ENCODE measurements at places on chromosomes 6 and 20.

DNA sequence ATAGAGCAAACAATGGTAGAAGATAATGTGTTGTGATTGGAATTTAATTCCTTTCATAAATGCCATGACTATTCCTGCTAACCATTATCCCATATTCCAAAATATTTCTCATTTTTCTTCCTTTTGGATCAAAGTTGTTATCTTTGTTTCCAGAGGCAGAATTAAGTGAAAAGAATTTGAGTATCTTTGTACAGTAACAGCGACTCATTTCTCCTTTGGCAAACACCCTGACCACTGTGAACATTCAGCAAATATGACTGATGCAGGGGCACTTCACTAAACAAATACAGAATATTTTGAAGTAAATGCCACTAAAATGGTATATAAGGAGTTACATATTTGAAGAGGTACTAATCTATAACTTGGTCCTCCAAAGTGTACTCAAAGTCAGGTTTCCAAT, 105.0 kb upstream of the LAMP5 start:
- DNase-seq: no peak

- DNase-seq: no peak
These were observed 14.9 kb downstream of the DYNLT1 start for GRCh38 chr6:158629367-158630221.

DNA sequence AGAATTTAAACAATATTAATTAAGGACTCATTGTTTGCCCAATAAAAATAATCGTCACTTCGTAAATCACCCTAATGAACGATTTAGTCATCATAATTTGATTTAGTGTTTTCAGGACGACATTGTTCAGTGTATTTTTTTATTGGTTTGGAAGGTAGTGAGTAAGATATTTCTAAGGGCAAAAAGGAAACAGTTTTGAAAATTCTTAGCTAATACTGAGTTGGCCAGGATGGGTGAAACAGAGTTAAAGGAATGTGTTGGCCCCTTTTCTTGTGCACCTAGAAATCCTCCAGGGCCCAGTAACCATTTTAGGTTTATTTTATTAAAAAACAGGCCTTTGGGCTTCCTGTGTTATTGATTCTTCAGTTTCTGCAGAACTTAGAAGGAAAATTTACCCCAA, 25.3 kb downstream of the ANKS1A start:
- no peak for DNase-seq

- DNase-seq: no peak
These were observed 41.7 kb downstream of the TSHZ2 start for GRCh38 chr20:53013847-53014246.

DNA sequence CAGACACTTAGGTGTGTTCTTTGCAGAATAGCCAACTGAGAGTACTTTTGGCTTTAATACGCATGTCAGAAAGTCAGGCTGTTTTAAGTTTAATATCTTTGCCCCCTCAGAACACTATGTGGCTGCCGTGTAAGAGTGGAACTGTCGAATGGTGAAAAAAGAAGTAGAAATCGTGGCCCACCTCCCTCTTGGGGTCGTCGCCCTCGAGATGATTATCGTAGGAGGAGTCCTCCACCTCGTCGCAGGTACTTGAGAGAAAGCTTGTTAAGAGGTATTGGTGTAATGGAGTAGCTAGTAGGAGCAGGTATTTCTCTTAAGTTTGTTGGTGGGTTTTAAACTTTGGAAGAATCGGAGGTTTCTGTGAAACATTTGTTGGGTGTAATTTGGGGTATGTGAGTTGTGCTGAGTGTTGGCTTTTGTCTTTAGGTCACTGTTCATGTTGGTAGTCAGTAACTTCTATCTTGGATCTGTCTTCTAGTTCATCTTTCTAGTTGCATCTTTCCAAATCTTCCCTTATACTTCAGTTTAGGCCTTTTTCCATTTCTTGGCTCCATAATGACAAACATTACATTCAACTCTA, 4.7 kb downstream of the SRSF3 start:
- DNase-seq: no peak

All from central memory CD4-positive, alpha-beta T cell (primary cell).